ENCODE measurements at places on chromosomes 2 and 18.

DNA sequence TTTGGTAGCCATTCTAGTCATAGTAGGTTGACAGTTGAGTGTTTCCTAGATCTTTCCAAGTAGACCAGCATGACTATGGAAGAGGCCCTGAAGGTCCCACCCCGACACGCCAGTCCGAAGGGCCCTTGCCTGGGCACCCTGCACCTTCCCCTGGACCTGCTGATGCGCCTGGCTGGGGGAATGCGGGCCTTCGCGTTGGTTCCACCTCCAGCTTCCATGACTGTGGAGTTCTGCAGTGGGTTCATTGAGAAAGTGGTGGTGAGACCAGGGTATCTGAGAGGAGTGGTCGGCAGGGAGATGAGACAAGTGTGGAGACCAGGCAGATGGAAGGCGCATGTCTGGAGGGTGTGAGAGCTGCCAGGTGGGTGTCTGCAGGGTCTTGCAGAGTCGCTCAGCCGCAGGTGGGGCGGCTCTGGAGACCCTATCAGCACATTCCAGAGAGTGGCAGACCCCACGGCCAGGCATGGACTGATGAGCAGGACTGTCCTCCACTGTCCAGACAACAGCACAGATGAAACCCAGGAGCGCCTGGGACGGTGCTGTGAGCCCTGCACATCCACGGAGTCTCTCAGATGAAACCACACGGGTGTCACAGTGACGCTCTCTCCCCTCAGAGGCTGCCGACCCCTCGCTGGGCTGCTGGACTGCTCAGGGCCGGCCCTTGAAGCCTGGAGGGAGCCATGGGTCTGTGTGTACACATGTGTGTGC, 182.5 kb upstream of the HDAC4 start:
- no peak for DNase-seq

DNA sequence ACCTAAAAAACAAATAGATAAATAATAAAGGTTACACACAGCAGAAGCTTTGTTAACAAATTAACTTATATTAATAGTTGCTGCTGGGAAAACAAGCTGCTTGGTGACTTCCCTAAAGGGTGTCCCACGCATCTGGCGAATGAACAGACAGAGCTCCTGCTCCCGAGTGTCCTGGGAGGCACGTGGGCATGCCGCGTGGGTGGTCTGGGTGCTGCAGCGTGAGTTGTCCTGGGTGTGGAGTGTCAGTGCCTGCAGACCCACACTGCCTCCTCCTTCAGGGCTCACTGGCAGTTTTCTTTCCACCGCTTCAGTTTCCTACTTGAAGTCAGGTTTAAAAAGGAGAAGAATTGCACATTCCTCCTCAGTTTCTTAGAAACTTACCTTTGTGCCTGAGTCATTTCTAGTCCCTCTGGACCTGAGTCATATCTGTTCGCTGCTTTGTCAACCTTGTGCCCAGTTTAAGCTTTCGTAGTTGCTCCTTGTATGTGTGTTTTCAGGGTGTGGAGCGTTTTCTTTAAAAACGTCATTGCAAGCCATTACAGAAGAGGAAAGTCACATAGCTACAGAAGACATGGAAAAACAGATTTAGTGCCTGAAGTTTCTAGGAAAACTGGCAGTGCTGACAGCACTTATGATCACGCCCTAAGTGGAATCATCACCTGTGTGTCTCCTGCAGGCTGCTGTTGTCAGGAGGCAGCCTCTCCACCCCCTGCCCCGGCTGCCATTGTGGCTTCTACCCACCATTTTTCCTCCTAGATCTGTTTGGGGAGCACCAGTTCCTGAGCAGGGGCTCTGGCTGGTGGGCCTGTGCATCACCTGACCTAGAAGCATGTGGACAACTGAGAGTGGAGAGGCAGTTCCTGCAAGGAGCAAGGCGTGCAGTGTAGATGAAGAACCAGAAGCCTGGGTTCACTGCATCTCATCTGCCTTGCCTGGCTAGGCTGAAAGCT, 24.5 kb downstream of the IMPA2 start:
- DNase-seq, result no peak

DNA sequence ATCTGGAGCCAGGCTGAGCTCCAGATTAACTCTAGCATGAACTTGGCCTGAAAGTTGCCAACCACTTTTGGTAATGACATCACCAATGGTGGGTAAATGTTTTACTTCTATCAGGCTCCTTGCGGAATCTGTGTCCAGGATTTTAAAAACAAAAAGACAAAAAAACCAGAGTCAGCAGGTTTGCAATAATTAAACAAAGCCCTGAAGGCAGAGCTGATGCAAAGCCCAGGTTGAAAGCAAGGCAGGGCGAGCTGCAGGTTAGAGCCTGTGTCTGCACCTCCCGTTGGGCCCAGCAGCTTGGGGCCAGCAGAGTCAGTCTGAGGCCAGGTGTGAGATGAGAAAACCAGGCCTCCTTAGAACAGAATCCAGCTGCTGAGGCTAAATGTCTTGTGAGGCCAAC, 29.1 kb upstream of the ALK start:
- no peak for DNase-seq

- no peak for DNase-seq
These were observed 79.6 kb downstream of the TPO start for GRCh38 chr2:1492711-1493430.

DNA sequence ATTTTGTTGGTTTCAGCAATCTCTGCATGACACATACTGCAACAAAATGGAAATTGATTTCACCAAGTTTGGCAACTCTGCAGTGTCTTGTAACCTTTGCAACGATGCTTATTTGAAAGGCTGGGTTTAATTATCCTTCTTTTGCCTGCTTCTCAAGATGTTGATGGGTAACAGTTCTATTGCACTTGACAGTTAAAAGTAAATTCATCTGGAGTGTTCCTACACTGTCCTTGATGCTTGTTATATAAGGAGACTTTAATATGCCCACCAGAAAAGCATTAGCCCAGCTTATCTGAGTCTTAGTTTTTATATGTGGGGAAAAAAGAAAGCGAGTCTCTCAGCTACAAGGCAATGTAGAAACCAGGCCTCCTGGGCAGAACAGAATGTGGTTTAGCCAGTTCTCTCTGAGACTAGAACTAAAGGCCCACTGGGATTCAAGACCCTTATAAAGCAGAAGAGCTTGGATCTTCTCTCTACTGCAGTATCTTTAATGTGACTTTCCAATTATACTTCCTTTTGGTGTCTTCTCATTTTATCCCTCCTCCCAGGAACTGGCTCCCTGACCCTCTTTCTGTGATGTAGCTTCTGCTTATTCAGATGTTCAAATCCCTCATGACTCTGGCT, 106.8 kb upstream of the LYPD6 start:
- DNase-seq, result no peak

- DNase-seq, result peak; percentile 98
These were observed at the start of gene ZC3H15 for GRCh38 chr2:186485871-186486650. ZC3H15 (plus strand) TSS chr2:186486260; CDS start chr2:186486383, 123 bp downstream.

DNA sequence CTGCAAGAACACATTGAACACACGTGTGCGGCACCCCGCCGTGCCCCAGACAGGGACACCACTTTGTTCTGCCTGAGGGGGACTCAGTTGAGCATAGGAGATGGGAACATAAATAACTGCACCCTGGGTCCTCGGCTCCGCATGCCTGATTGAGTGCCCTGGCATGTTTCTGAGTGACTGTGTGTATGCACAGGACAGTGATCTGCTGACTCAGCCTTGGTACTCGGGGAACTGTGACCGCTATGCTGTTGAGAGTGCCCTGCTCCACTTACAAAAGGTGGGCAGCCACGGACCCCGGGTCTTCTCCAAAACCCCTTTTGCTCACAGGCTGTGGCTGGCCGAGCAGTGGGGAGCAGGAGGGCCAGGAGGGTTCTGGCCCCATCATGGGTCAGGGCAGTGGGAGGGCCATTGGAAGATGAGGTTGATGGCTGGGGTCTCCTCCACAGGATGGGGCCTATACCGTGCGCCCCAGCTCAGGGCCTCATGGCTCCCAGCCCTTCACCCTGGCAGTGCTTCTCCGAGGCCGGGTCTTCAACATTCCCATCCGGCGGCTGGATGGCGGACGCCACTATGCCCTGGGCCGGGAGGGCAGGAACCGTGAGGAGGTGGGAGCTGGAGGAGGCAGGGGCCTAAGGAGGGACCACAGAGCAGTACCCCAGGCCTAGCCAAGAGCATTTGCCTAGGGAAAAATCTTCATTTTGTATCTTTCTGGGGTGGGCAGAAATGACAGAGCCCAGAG, 16.9 kb downstream of the SH2D6 start:
- no peak for DNase-seq

DNA sequence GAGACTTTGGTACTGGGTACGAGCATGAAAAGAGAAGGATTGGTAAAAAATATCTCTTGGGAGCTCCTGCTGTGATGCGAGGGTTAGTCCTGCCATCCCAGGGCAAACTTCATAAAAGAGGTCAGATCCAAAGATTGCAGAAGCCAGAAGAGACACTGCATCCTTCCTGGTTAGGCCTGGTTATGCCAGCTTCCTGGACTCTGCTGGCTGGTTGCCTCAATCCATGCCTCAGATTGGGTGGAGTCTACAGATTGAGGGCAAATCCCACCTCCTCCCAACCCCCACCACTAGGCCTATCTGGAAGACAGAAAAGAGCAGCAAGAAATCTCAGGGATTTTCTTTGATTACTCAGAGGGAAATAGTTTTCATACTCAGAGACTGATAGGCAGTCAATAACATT, 5.3 kb upstream of the ACADL start:
- no peak for DNase-seq

- no peak for DNase-seq
These were observed 49.9 kb downstream of the CXCR4 start for GRCh38 chr2:136067897-136068580.

GRCh38 chr2:49914281-49914680, 760.0 kb upstream of the FSHR start:
- DNase-seq, result peak; percentile 68

Data from HS-5 (cell line).